Liver (tissue), 10 donors: ENCODE measurements at places on chromosomes 3 and 15. TPM values are rescaled to one million over a fixed set of nuclear protein-coding genes. Genes with fewer than 3 reads are reported as not detected.
A peak's percentile ranks its signal among the peaks of the same experiment; 100 is the strongest.

The KLHL40 gene
- total RNA-seq, result not detected

The POLR2M gene
- total RNA-seq, result 230 TPM

The ADIPOQ gene
- total RNA-seq, result not detected

The MOBP gene
- total RNA-seq, result not detected

The DCBLD2 gene
- 14.7 TPM for total RNA-seq

The FAM98B gene
- total RNA-seq, result 12.2 TPM

- peak; percentile 89 for DNase-seq
These were observed 8.3 kb downstream of the ANKRD63 start for GRCh38 chr15:40274350-40275274.

DNA sequence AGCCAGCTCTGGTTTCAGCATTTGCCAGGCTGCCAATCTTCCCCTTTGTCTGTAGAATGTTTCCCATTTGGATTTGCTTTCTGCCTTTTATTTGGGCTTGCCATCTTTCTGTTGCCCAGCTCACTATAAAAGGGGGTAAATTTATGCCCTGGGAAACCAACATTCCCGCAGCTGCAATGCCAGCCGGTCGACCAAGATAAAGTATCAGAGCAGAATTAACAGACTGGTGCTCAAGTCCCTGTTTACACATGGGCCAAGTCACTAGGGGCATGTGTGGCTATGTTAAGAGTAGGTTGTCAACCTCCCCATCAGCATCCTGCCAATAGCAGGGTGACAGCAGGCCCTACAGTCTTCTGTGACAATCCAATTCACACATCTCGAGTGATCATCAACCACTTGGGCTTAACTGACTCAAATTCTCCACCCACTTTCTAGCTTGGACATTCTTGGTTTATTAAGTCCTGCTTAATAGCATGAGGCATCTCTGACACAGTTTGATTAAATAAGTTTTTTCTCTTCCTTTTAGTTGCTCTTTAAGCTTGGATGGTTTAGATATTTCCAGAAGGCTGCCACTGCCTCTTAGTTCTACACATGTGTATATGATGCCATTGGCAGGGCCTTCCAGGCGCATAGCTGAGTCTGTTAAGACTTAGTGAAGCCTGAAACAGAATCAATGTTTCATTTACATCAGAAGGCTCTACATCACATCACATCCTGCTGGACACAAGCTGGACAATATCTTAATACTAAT is 24.1 kb upstream of the VEPH1 start:
- no peak for DNase-seq

DNA sequence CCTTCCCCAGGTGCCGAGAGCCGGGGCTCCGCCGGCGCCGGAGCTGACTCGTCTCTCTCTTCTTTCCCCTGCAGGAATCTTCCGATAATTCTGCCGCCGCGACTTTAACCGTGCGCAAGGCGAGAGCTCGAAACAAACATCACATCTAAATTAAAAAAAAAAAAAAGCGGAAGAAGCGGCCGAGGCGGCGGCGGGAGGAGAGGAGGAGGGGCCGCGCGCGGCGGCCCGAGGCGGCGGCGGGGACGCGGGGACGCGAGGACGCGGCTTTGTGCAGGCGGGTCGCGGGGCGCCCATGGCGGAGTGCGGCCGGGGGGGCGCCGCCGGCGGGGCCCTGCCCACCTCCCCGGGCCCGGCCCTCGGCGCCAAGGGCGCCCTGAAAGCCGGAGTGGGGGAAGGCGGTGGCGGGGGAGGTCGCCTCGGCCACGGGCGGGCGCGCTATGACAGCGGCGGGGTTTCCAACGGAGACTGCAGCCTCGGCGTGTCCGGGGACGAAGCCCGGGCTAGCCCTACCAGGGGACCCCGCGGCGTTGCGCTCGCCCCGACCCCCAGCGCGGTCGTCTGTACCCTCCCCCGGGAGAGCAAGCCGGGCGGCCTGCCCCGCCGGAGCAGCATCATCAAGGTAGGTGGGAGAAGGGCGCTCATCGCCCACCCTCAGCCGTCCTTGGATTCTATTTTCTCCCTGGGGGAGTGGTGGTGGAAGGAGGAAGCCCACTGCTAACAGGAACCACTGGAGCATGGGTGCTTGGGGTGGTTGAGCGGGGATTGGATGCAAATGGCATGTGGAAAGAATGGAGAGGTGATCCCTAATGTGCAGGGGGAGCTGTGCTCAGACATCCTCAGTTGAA is at the start of gene PLCL2:
Gene PLCL2, plus strand, starts transcription at position 208 of the 845 bp plus-strand sequence. Its CDS starts 85 bp downstream, at position 293.
- peak; percentile 57 for DNase-seq

DNA sequence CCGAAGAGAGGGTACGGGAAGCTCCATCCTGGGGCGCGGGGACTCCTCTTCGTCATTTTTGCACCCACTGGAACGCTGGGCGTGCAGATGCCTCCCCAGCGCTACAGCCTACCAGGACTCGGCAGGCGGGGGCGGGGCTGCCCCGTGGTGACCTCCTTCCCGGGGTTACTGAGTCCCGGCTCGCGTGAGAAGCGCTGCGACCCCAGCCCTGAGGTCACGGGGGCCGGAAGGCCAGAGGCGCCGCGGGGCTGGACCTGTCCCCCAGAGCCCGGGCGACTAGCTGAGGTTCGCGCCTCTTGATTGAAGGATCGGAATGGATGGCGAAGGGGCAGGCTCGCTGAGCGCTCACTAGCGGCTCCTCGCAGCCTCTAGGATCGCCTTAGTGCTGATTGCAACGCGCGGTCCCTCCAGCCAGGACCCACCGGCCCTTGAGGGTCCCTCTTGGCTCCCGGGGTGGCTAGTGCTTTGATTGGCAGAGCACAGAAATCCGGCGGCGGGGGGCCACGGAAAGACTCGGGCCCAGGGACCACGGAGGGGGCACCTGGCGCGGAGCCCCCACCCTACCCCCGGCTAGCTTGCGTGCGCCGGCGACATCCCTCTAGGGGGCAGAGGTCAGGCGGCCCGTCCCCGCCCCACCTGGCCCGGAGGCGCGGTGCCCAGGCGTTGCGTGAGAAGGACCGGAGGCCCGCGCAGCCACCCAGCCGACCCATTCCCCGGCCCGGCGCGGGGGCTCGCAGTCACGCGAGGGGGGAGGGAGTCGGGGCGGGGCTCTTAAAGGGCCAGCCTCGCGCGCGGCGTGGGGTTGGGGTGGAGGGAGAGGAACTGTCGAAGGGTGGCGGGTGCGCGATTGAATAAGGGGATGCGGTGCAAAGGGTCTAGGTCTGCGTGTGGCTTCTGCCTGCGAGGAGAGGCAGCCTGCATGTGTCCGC is 781 bp upstream of the CYP1A1 start:
- DNase-seq, result peak; percentile 64

- DNase-seq, result no peak
These were observed at the start of gene CHL1 for GRCh38 chr3:196311-197148. CHL1 (plus strand) TSS chr3:196763; CDS start chr3:319777, 123,014 bp downstream.

- no peak for DNase-seq
These were observed 27.4 kb downstream of the GORASP1 start for GRCh38 chr3:39080026-39080425.

DNA sequence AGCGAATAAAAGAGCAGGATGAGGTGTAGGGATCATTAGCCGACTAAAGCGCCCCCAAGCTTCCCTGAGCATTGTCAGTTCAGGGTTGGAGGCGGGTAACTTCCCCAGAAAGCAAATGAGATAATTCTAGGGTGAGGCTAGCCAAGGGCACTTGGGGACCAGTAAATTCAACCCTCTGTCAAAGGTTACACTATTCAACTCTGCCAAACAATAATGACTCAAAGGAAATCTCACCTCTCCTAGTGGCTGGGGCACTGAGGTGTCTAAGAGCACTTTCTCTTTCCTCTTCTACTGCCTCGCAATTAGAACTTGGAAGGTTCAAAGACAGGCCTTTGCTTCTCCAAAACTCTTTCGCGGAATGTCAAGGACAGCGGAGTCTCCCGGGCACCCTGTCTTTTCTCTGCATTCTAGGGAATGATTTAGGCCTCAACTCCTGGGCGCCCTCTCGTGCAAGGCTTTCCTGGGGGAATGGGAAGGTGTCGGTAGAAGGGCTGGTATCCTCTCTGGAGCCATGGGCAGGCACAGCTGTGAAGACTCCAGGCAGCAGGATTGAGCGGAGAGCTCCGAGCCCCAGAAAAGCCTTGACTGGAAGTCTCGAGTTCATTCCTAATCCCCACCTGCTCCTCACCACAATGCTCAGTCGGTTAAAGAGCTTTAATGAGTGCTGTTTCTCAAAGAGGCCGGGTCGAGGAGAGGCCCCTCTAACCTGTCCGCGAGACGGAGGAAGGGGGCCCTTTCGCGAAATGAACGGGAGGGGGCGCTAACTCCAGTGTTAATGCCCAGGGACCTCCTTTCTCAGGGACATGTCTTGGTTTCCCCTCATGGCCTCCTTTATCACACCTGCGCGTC is 21.9 kb downstream of the ZIC4 start:
- DNase-seq, result no peak

- DNase-seq, result no peak
These were observed 70.0 kb upstream of the HEG1 start for GRCh38 chr3:125125821-125126245.

DNA sequence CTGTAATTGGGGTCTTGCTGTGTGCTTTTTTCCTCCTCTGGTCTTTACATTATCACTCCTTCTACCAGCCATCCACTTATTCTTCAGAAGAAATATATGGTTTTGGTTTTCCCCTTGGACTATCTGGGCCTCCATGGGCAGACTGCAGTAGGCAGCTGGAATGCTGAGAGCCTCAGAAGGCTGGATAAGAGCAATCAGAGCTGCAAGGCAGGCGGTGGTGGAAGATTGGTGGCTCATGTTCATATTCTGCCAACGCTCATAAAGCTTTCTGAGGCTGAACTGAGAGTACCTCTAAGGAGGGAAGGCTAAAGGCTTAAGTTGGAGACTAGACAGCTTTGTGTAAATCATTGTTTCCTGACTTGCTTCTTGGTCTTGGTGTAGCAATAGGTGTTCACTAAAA is 5.7 kb upstream of the RPLP1 start:
- DNase-seq, result no peak

DNA sequence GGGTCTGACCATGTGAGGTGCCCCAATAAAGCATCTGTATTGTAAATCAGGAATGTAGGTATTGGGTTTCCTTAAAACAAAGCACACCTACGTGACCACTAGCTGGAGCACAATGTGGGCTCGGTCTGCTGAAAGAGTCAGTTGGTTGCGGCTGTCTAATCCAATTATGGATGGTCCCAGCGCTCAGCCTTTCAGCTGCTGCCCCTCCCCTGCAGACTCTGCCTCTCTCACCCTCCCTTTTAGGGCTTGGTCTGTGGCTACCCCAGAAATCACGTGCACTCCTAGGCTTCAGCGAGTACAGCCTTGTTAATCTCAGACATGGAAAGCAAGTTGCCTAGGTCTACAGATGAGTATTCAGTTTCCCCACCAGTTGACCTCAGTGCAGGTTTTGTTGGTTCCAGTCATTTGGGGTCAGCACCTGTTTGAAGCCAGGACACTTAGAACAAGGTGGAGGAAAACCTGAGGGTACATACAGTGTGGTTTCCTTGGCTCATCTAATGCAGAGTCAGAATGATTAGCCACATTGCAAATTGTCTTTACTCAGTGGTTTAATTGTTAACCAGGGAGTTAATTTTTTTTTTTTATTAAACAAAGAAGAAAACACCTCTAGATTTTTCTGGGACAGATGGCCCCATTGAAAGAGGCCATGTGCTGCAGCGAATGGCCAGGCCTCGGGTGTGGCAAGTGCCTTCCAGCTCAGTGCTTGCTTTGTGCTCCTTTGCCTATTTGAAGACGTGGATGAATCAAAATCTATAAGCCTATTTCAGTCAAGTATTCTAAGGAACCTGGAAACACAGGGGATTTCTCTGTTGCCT is 137.7 kb downstream of the IGF1R start:
- no peak for DNase-seq

DNA sequence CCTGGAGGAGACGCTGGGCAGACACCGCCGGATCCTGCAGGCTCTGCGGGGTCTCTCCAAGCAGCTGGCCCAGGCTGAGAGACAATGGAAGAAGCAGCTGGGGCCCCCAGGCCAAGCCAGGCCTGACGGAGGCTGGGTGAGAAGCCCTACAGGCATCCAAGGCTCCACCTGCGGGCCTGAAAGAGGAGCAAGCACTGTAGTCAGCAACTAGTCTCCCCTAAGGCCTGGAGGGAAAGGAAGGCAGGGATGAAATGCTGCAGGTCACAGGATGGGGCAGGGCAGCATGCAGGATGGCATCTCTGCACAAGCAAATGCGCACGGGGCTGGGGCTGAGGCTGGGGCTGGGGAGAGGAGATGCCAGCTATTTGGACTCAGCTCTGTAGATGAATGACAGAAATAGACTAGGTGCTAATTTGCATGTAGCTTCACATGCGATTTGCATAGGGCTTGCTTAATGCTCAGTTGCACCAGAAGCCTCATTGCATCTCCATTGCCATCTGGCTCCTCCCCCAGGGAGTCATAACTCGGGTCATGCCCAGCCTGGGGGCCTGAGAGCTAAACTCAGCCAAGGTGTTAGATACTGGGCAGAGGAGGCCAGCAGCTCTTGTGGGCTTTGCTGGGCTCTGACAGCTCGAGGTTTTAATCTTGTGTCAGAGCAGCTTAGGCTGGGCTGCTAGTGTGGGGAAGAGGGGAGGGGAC is 5.2 kb upstream of the CPLX3 start:
- DNase-seq, result no peak

- DNase-seq, result no peak
These were observed 17.8 kb downstream of the KBTBD8 start for GRCh38 chr3:67015702-67016484.

- no peak for DNase-seq
These were observed 98.2 kb upstream of the RASGRP1 start for GRCh38 chr15:38662805-38663204.

DNA sequence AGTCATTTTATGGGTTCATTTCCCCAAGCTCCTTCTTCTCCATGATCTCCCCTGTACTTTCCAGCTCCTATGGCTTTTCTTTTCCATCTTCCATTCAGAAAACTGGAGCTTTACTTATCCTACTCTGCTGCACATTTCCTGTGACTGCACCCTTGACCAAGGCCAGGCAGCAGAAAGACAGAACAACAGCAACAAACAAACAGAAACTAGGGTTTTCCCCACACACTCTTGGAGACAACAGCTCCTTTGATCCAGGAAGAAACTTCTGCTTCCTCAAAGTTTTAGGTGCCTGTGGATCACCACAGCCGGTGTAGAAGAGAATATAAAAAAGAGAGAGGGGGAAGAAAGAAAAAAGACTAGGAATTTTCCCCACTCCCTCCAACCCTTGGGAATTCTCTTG is 342.3 kb upstream of the CFAP20DC start:
- DNase-seq, result no peak

DNA sequence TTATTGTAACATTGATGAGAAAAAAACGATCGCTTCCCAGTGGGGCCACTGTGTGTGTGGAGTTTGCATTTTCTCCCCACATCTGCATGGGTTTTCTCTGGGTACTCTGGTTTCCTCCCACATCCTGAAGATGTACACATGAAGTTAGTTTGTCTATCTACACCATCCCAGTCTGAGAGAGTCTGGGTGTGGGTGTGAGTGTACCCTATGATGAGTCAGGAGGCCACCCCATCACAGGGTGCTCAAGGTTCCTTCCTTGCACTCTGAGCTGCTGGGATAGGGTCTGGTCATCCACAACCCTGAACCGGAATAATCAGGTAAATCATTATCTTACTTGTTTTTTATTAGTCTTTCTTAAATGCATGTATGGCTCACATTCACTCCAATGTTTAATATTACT is 457.1 kb downstream of the NTRK3 start:
- DNase-seq, result no peak

GRCh38 chr3:25820366-25820765 is 30.5 kb downstream of the OXSM start:
- no peak for DNase-seq

GRCh38 chr3:126465928-126466544 is 9.7 kb downstream of the ZXDC start:
- no peak for DNase-seq
